ENCODE measurements at places on chromosomes 3 and 15.
A peak's percentile ranks its signal among the peaks of the same experiment; 100 is the strongest.

- no peak for DNase-seq
Observed at GRCh38 chr3:191425322-191425734, 35.6 kb upstream of the PYDC2 start.

- no peak for DNase-seq
Observed at GRCh38 chr3:41331041-41331440, 131.7 kb downstream of the CTNNB1 start.

DNA sequence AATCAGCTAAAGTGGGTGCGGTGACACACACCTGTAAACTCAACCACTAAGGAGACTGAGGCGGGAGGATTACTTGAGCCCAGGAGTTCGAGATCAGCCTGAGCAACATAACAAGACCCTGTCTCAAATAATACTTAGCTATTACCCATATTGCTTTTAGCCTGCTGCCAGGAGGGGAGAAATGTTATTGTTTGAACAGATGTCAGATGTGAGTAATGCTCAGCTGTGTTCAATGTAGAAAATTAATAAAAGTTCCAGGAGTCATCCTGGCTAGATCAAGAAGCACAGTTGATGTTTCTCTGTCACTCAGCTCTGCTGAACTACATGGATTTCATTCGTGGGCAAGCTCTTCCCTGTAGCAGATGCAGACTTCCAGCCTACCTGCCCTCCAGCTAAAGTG, 22.2 kb downstream of the LSM3 start:
- no peak for DNase-seq

GRCh38 chr3:156418428-156418827, 136.5 kb downstream of the SSR3 start:
- DNase-seq = no peak

DNA sequence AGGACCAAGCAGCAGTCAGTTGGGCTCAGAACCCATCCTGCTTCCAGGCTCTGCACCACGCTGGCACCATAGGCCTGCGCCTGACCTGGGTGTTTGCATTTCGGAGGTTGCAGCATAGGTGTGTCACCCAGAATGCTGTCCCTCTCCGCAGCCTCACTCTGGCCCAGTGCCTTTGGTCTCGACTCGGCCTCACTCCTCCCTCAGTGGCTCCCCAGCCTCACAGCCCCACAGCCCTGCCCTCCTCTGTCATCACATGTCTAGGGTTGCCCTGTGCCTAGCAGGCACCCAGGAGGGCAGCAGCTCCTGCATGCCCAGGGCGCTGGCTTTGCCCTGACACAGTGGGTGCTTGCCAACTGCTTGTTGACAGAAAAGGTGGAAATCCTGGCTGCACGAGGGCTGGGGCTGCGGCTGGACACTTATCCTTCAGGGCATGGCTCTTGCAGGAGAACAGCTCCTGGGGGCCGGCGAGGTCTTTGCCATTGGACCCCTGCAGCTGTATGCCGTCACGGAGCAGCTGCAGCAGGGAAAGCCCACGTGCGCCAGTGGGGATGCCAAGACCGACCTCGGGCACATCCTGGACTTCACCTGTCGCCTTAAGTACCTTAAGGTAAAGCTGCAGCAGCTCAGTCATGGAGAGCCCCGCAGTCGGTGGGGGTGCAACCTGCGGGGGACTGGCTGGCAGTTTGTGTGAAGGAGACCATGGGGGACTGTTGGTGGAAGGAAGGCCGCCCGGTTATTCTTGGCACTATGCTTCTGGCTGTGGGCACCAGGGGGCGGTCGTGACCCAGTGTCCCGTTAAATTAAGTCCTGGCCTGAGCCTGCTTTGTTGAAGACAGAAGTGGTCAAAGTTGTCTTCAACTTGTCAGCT, 16.2 kb downstream of the NISCH start:
- no peak for DNase-seq

GRCh38 chr3:192993411-192993810, 75.8 kb upstream of the MB21D2 start:
- no peak for DNase-seq

- no peak for DNase-seq
Observed at GRCh38 chr3:39748002-39748401, 61.4 kb upstream of the MYRIP start.

DNA sequence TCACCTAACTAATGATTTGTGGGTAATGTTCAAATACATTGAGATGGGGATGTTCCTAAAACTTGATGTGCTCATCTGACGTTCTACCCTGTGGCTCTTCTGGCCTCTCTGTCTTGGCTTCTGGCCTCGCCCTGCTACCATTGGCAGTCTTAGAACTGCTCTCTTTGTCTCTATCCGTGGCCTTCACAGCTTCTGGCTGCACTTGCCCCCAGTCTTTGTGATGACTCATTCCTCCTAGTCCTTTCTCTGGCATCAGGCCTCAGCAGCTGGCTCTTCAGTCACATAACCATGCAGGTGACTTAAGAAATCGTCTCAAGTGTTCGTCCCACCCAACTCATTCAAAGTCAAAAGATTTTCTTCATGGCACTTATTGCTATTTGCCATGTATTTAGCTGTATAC, 188.1 kb downstream of the BBX start:
- no peak for DNase-seq

DNA sequence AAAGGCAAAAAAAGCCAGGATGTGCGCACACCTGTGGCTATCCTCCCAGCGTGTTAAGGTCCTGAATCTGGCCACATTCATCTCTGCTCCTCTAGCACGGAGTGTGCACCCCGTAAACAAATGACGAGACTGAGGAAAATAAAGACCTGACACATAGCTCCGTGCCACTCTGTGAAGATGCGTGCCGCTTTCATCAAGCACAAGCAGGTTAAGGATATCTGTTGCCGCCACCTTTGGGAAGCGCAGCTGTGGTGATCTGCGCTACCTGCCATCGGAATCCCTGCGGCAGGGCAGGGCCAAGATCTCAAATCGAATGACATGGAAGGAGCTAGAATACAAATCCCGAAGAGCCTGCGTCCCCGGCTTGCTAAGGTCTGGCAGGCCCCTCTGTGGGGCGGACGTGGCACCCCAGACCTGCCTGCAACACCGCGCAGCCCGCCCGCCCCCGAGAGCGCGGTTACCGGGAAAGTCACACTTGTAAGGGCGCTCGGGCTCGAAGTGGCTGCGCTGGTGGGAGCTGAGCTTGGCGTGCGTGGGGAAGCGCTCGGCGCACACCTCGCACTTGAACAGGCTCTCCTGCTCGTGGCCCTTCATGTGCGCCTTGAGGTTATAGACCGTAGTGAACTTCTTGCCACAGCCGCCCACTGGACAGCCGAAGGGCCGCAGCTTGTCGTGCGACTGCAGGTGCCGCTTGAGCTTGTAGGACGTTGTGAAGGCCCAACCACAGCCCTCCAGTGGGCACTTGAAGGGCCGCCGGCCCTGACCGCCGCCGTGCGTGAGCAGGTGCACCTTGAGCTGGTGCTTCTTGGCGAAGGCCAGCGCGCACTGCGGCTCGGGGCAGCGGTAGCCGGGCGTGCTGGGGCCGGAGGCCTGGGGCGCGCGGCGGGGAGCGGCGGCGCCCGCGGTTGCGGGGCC, 936 bp downstream of the ZXDC start:
- no peak for DNase-seq

DNA sequence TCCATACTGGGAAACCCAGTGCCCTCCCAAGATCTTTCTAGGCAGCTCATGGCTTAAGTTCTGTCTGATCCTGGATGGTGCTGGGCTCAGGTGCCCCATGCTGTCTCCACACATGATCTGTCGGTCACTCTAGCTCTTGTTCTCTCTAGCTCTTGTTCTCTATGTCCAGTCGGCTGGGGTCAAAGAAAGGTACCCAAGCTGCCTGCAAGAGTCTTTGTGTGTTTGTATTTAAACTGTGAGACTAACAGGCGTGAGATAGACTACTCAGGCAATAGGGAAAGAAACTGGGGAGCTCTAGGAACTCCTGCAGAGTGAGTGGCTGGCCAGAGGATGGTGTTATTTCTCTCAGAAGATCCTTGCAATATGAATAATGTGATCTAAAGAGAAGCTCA, 40.2 kb downstream of the GPR156 start:
- DNase-seq = peak; percentile 45

DNA sequence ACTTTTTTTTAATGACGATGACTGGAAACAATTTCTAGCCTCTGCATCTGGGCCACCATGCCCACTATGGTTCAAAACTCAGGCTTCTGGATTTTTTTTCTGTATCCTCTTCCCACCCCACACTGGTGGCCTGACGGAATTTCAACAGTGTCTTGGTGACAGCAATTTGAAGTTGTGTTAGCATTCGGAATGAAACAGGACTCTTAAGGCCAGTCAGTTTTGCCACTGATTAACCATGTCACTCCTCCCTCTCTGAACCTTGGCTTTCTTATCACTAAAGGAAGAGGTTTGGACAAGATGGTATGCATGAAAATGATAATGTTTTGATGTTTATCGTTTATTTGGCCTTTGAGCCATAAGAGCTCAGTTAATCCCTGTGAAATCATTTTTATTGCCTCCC, 41.6 kb upstream of the BDH1 start:
- no peak for DNase-seq

DNA sequence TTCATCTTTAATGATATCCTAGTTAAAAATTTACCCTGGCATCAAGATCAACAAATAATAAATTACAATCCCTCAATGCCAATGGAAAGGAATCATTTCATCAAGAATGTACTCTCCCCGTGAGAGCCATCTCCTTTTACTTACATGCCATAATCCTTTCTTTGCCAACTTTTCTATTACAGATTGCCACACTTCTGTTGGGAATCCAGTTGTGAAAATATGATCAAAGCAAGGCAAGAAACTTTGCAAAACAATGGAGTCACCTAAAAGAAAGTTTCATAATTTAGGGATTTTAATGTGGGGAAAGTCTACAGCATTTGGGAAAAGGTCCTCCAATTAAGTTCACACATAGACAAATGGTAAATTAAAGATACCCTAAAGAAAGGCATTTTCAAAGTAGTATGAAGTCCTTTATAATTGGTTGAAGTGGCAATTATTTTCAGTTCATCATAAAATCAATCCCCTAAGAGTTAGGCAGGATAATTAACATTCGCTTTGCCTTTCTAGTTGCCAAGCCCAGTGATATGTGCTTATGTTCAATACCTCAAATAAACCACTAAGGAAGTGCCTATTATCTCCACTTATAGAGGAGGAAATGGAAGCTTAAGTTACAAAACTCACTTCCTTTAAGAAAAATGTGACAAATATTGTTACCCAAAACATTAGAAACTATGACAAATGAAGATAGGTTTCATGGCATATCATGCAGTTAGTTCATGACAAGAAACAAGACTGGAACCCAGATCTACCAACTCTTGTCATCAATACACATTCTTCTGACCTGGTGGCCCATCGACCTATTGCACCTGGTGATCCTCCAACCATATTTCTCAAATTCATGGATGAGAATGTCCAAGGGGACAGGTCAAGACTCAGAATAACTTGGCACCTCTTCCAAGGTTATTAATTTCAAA, 49.1 kb downstream of the TRANK1 start:
- no peak for DNase-seq

DNA sequence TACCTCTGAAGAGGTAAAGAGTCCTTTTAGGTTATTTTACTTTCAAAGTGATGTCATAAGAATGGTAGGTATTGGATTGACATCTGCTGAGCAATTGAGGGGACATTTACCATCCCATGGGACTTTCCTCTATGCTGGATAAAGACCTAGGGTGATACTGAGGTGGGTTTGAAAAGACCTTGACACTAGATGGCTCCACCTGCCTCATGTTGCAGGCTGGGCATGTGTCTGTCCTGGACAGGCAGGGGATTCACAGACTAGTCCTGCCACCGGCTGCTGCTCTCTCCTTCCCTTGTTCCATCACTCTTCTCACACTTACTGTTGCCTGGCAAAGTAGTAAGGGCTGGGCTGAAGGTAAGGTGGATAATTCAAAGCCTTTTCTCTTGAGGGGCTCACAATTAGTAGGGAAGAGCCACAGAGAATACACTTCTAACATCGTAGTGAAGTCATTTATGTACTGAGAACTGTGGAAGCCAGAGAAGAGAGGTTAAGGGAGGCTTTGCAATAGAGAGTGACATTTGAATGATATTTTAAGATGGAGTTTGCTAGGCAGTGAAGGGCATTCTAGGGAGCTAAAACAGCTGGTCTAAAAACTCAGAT, 27.7 kb downstream of the TRAK1 start:
- DNase-seq = no peak

- no peak for DNase-seq
Observed at GRCh38 chr15:67006083-67007065, 59.0 kb upstream of the SMAD3 start.

- DNase-seq = no peak
Observed at GRCh38 chr3:161222662-161223061, 1.6 kb downstream of the NMD3 start.

DNA sequence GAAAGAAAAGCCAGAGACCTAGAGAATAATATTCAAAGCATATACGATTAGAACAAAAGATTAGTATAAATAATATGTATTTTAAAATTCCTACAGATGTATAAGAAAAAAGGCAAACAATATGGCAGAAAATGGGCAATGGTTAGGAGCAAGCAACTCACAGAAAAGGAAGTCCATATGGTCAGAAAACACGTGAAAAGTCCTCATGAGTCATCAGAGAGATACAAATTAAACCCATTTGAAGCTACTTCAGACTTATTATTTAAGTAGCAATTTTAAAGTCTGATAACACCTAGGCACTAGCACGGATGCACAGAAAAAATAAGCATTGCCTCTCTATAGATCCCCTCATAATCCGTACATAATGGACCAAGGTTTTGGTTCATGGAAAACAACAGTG, 25.6 kb downstream of the SLC7A14 start:
- no peak for DNase-seq

DNA sequence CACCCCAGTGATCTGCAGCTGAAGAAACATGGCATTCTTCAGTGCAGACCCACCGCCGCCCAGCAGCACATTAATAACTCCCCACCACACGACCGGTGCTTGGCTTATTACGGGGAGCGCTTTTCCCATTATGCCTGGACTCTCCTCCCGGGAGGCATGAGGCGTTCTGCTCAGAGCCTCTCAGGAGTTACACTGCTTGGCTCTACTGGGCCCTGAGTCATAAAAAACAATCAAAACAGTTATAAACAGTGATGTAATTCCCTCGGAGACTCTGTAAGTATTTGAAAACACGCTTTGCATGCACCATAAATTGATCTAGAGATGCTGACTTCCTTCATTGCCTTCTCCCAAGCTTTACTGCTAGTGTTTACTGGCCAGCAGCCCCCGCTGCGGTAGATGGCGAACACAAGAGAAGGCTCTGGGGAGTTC, 77.1 kb upstream of the SNRPA1 start:
- DNase-seq = no peak

DNA sequence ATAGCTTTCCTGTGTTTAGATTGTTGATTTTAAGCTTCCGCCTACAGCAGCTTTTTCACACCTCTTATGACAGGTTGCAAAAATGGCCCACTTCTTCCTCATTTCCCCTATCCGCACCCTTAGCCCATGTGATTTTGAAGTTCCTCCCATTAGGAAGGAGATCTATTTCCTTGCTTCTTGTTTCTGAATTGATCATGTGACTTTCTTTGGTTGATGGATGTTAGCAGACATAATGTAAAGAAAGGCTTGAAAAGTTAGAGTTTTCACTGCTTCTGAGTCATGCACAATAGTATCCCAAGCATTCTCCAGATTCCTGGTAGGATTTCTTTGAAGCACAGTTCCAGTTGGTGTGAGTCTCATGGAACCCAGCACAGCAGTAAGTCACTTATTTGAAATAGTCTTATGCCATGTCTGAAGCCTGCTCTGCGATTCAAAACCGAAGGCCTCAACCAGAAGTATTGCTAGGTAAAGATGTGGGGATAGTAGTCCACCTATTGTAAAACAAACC, 76.6 kb downstream of the EDEM1 start:
- DNase-seq = no peak

GRCh38 chr15:84783493-84784251, 33.5 kb upstream of the ALPK3 start:
- no peak for DNase-seq

Measured in NCI-H1092 (cell line).